Activated CD4-positive, alpha-beta memory T cell treated with anti-CD3 and anti-CD28 coated beads for 36 hours (primary cell): ENCODE measurements at places on chromosomes 4 and X. TPM values are rescaled to one million over a fixed set of nuclear protein-coding genes. Genes with fewer than 3 reads are reported as not detected.
A peak's percentile ranks its signal among the peaks of the same experiment; 100 is the strongest.

- no peak for DNase-seq
Observed at GRCh38 chr4:15375667-15376066, 52.2 kb upstream of the C1QTNF7 start.

DNA sequence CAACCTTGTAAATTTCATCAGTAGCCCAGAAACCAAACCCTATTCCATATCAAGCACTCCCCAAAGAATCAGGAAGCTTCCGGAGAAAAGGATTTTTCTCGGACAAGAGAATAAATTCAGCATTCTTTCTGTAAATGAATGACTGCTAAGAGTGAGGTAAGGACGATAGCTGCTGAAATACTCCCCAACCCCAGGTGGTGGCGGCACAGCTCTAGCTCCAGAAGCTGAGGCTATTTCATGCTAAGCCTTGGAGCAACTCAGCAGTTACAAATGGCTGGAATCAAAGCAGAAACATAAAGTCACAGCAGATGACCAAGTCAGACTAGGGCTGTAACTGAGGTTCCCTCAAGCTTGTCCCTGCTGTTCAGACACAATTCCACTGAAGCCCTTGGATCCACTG lies 13.9 kb upstream of the PCDH19 start:
- no peak for DNase-seq

DNA sequence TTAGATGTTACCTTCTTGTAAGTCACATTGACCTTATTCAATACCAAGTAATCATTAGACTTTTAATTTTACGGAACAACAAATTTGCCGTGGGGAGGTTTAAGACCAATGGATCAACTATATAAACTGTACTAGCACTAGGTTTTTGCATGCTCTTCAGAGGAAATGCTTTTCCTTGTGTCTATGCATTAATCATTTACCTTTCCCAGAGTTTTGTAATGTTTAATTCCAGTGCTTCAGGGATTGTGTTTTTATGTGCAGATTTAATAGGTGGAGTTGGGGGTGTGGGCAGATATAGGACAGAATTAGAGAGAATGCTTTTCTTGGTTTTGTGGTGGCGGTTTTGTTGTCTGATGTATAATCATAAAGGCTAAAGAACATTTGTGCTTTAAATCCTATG lies 76.0 kb upstream of the SMARCA5 start:
- no peak for DNase-seq

FGB gene
- total RNA-seq, result not detected

NMU gene
- 0.63 TPM for total RNA-seq

RTL3 gene
- total RNA-seq, result not detected

- no peak for DNase-seq
Observed at GRCh38 chrX:53767544-53767943, 81.0 kb upstream of the HUWE1 start.

DNA sequence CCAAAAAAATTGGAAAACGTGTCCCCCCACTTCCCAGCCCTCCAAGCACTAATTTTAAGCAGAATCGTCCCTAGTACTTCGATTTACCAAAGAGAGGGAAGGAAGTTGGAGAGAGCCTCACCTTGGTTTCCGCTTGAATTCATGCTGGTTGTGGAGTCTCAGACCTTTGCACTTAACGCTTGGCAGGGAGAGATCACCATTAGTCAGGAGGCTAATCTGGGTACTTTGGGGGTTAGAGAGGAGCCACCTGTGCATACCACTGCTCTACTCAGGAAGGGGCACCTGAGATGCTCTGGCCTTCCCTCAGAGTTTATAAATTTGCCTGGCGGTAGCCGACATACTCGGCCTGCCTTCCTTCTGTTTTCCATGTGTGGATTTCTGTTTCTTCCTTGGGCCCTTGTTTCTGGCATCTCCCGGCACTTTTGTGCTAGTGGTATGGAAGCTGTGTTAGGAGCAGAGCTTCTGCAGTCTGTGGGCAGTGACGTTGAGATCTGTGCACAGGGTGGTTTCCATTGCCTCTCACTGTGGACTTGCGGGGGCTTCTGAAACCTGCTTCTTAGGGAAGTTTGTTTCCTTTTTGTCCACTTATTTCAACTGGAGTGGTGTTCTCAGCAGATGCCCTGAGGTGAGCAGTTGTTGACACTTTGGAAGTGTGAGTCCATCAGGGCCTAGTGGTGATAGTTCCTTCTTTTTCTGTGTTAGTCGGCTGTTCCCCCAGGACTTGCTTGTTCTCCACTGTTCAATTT lies 104.2 kb downstream of the TMEM131L start:
- no peak for DNase-seq

DNA sequence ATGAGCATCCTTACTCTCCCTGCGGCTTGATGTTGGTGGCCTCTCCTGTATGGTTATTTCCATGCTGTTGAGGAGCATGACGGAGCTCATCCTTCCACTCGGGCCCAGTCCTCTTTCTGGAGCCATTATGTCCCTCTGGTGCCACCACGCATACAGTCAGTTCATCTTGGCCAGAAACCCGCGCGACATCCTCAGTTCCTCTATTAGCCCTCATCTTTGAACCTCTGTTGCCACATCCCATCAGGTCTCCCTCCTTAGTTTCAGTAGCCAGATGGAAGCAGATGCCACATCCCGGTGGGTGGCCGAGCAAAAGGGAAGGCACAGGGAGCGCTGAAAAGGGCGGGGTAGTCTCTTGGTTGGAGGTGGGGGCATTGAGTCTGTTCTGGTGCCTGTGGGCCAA lies 4.6 kb downstream of the LOC101059915 start:
- no peak for DNase-seq

TAPT1 gene
- total RNA-seq, result 35.6 TPM

DNA sequence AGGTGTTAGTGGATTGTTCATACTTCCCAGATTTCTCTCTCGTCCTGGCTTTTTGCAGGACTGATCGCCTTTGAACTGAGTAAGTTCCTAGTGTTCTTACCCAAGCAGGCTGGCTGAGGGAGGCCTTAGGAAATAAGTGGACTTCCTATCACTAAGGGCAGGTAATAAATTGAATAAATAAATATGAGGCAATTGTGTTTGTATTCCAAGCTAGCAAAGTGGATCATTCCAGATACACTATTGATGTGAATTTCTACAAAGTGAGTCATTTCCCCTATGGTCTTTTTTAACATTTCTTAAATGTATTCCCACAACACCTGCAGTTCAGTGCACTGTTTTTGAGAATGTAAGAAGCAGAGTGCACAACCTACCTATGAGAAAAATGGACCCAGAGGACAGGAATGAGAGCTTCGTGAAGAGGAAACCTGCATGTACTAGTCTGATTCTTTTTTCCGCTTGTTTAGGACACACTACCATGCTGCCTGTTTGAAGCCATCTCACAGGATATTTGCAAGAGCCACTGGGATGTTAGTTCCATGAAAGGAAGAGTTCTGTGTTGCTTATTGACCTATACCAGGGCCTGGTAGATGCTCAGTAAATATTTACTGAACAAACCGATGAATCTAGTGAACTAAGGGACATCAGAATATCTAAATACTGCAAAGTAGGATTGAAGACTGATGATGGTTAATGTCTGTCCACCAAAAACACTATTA lies 29.0 kb upstream of the SMAD1 start:
- DNase-seq, result no peak

CT45A3 gene
- not detected for total RNA-seq

GRCh38 chrX:122771933-122772332 lies 412.1 kb upstream of the GRIA3 start:
- no peak for DNase-seq

DNA sequence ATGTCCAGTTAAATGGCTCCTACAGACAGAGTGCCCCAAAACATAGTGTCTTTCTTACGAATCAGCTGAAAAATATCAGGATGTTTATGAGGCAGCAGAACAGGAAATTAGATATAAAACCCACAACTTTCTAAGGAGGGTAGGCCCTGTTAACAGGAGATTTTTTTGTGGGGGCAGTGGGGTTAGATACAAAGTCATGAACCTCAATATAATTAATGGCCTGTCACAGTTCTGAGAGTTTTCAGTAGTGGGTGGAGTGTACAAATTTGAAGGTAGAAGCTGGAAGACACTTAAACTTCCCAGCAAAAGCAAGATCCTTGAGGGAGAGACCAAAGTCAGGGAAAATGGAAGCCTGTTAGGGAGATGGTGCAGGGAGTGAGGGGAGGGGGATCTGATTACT lies 17.4 kb downstream of the PAGE4 start:
- DNase-seq, result no peak

- no peak for DNase-seq
Observed at GRCh38 chr4:7761312-7761711, 178.3 kb downstream of the AFAP1 start.

- peak; percentile 6 for DNase-seq
Observed at GRCh38 chr4:951594-952468, 19.6 kb downstream of the TMEM175 start.

DNA sequence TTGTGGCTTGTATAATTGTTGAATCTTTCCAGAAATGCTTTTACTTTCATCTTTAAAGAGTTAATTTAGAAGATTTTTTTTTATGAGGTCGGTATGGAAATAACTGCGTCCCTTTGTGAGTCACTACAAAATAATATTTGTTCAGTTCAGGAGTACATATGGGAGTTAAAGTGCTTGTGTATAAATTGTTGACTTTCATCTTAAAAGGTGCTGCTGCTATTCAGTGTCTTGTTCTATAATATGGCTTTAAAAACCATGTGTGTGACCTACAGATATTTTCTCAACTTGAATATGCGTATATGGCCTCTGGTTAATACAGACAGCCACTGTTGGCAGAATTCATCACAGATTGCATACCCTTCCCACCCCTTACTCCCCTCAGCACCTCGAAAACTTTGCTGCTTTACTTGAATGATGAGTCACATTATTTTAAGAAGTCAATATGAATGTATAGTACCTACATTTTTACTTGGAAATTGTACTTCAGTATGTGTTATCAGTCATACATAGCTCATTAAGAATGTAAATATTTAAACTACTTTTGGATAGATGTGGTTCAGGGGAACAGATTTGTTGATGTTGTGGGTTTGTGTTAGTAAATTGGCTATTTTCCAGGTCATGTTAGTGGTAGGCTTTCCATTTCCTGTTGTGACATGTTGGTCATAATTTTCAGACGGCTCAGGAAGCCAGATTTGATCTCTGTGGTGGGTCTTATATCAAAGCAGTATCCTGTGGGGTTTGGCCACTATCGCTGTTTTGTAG lies 1.5 kb downstream of the CLCN3 start:
- DNase-seq, result peak; percentile 31

- no peak for DNase-seq
Observed at GRCh38 chrX:54007682-54008081, 36.6 kb downstream of the PHF8 start.

DNA sequence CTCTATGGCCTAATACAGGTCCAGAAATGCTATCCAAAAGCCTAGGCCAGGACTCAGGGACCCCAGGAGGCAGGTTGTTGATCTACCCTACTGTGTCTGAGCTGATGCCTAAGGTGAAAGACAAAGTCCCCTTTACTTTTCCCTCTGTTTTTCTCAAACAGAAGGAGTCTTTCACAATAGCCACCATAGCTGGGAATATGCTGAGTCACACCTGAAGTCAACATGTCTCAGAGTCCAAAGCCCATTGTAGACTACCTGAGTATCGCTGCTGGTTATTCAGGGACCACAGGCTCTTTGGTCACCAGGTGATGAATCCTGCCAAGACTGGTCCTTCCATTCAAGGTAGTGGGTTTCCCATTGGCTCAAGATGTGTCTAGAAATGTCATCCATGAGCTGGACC lies 562.2 kb downstream of the ACTRT1 start:
- DNase-seq, result no peak

DNA sequence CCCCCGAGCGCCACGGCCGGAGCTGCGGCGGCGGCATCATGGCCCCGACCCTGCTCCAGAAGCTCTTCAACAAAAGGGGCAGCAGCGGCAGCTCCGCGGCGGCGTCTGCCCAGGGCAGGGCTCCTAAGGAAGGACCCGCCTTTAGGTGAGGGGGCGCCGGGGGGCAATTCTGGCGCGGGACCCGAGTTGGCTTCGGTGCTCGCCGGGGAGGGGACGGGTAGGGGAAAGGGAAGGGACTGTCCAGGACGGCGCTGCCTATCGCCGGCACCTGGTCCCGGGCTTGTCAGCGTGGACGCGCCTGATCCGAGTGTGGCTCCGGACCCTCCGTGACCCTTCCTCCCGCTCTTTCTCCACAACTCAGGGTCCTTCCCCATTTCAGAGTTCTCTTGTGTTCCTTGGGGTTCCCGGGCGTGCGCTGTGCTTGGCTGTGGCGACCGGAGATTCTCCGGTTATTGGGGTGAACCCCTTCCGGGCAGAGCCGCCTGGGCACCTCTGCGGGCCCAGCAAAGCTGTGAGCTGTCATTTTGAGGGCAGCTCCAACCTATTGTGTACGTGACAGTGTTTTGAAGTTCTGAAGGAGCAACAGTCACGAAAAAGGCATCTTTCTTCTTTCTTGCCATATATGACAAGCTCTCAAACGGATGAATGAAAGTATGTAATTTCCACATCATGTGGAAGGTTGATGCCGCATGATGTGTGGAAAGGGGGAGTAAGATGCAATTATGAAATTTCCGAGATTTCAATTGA lies 522 bp downstream of the FNIP2 start:
- peak; percentile 57 for DNase-seq

- no peak for DNase-seq
Observed at GRCh38 chrX:54922547-54922946, 1.9 kb downstream of the TRO start.

- peak; percentile 71 for DNase-seq
Observed at GRCh38 chr4:110196871-110197528, 1.4 kb downstream of the ELOVL6 start.

EMCN gene
- not detected for total RNA-seq

TDO2 gene
- total RNA-seq, result not detected

GRCh38 chr4:42676066-42676951 lies 19.4 kb upstream of the ATP8A1 start:
- DNase-seq, result no peak

GRCh38 chr4:126058596-126058995 lies 743.8 kb downstream of the FAT4 start:
- DNase-seq, result no peak

DNA sequence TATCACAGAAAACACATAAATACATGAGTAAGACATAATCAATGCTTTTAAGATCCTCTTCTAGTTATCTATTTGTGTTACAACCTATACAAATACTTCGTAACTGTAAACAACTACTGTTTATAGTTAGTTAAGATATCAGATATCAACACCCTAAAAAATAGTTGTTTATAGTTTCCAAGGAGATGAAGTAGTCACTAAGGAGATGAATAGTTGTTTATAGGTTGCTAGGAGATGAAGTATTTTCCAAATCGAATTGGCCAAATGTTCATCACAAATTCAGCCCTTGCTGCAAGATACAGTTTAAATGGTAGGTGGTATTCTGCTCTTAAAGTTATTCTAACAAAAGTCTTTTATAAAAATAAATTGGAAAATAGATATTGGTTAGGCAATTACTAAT lies 618.2 kb upstream of the PCDH10 start:
- no peak for DNase-seq

CC2D2A gene
- not detected for total RNA-seq

DNA sequence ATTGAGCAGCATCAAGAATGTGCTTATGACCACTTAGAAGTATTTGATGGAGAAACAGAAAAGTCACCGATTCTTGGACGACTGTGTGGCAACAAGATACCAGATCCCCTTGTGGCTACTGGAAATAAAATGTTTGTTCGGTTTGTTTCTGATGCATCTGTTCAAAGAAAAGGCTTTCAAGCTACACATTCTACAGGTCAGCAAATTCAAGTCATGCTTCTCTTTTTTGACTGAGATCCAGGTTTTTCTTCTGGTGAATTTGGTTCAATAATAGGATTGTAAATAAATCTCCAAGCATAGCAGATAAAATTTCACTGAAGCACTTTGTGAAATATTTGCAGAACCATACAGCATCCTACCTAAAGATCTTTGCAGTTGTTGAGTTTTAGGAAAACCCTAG lies 218.1 kb downstream of the TLL1 start:
- no peak for DNase-seq

- peak; percentile 60 for DNase-seq
Observed at GRCh38 chrX:149286940-149287349, 218.2 kb downstream of the IDS start.

GRCh38 chrX:122188751-122189150 lies 995.3 kb upstream of the GRIA3 start:
- DNase-seq, result no peak

CSAG1 gene
- total RNA-seq, result not detected
